ENCODE measurements at places on chromosomes 1 and 21. TPM values are rescaled to one million over a fixed set of nuclear protein-coding genes. Genes with fewer than 3 reads are reported as not detected.

DNA sequence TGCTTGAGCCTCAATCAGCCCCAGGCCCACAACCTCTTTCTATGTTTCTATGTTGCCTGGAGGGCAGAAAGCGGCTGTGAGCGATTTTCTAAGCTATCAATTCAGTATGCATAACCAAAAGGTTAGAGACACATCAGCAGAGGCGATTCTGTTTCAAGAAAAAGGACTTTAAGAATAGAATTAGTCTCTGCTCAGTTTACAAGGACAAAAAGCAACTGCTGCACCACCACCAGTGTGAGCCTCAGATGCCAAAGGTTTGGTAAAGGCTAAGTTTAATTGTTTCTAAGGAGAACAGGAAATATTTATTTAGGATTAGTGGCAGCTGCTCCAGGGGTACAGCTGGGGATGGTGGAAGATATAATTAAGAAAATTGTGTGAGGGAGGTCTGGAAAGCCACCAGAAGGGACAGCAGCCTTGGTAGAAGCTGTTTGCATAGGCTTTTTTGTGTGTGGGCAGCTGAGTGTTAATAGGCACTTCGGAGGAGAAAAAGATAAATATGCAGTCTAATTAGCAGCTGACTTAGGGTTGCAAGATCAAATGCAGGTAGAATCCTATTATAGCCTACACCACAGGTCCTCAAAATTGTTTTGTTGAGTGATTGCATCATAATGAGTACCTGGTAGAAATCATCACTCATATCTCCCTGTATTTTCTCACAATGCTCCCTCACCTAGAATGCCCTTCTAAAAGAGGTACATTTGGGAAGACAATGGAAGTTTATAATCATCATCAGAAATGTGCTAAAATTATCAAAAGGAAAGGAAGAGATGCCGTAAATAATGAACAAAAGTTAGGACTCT lies 35.8 kb downstream of the ZC3H11B start:
- DNase-seq: no peak

CDKN2C gene
- total RNA-seq: 6.7 TPM

DNA sequence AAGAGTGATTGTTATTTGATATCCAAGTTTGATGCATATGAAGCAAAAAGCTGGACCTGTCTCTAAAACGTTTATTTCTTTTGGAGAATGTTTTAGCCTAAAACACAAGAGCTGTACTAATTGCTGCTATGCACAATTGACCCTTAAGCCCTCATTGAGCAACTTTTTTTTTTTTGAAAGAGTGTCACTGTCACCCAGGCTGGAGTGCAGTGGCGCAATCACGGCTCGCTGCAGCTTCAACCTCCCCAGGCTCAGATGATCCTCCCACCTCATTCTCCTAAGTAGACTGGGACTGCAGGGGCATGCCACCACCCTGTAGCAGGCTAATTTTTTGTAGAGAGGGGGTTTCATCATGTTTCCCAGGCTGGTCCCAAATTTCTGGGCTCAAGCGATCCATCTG lies 129.1 kb downstream of the PIK3R3 start:
- DNase-seq: peak; percentile 77

RNF223 gene
- not detected for total RNA-seq

C1orf216 gene
- total RNA-seq: 4.2 TPM

DNA sequence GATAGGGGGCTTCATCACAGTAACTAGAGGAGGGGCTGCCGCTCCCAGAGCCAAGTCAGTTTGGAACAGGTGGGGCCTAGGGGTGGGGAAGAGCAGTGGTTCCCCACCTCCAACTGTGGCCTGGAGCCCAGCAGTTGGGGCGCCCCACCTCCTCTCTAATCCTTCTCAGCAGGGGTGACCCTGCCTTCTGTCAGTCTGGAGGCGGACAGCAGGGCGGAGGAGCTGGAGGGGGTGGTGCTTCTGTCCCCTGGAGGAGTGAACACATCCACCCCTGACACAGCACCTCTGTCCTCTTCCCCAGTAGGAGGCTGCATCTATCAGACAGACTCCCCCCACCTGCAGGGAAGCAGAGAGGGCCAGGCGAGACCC lies 73.8 kb downstream of the MRPL37 start:
- DNase-seq: no peak

GBP4 gene
- total RNA-seq: 4.0 TPM

DNA sequence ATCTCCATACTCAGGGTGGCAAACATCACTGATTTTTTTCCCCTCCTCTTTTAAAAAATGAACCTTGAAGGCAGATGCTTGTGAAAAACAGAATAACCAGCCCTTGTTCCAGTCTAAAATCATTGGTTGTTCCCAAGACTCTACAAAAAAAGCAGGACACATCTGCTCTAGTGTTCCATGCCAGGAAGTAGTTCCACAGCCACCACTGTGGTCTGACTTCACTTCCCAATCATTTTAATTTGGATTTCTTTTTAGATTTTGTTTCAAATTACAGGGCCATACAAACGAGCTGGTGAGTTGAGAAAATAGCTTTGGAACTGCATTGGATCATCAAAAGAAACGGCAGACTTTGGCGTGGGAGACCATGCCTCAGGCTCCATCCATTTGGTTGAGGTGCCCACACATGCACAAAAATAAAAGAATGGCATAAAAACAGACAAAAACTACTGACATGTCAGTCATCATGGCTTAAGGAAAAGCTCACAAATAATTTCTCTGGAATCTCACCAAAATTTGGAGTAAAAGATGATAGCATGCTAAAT lies 210.0 kb downstream of the GABPA start:
- no peak for DNase-seq

DNA sequence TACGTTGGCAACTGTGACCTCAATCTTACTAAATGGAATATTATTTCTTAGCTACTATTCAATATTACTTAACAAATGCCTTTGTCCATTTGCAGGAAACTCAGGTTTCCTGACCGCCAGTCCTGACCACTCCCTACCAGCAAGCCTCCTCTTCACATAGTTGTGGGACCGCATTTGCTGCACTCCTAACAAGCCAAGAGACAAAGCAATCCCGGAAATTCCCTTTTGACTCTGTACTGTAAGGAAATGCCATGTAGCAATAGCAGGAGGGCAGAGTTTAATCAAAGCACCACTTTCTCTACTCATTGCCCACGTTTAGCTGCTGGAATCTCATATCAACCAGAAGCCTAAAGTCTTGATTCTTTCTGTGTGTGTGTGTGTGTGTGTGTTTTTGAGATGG lies 28.1 kb upstream of the ACBD6 start:
- no peak for DNase-seq

GRCh38 chr1:60065199-60065598 lies 8.4 kb downstream of the C1orf87 start:
- DNase-seq: no peak

DNA sequence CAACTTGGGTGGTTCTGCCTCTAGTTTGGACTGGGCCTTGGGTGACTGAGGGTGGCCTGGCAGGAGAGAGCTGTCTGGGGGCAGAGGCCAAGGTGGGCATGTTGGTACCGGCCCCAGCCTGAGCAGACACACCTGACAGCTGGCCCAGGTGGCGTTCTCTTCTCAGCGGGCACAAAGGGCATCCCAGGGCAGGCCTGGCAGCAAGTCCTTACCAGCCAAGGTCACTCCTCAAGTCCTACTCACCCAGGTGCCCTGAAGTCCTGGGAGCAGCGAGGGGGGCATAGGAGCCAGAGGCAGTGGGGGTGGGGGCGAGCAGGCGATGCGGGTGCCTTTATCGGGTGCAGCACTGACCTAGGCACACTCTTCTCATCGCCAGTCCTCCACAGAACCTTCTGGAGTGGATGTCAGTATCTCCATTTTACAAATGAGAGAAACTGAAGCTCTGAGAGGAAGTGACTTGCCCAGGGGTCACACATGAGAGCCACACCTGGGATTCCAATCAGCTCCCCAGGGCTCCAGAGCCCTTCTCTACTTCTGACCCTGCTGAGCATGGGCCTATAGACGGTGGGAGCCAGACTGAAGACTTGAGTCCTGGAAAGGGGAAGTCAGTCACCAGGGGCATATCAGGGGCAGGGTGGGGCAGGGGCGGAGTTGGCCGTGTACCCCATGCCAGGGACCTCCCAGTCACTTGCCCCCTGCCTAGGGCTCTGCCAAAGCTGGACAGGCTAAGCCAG lies 587 bp upstream of the SLC25A34 start:
- DNase-seq: no peak

GRCh38 chr21:45611939-45612664 lies 31.4 kb upstream of the PCBP3 start:
- no peak for DNase-seq

GJA8 gene
- total RNA-seq: not detected

AMY2A gene
- total RNA-seq: not detected

BEST4 gene
- 0.32 TPM for total RNA-seq

- DNase-seq: no peak
These were observed 23.7 kb downstream of the MKNK1 start for GRCh38 chr1:46580140-46580903.

GRCh38 chr1:19462781-19463503 lies 22.4 kb downstream of the CAPZB start:
- no peak for DNase-seq

GRCh38 chr1:220077887-220078286 lies 11.7 kb downstream of the BPNT1 start:
- DNase-seq: no peak

DNA sequence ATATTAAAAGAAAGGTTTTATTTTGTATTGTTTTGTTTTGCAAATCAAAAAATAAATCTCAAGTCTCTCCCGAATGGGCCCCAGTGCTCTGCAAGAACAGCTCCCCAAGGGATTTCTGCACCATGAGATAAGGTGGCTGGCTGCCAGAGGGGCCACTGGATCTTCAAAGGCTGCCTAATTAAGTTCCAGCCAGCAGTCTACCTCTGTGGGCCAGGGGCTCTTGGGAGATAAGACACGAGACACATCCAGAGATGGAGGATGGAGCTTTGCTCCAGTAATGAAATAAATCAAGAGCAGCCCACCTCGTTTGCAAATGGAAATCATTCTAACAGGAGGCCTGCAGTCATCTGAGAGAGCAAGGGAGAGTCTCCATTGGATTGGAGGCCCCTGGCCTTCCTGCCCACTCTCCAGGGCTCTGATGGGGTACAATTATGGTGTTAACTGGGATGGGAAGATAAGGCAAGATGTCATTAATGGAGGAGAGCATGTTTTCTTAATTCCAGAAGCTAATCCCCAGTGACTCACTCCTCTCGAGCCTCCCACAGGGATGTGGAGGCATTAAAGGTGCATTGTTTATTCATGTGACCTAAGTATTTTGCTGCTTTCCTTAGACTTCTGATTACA lies 155.2 kb upstream of the KAZN start:
- DNase-seq: no peak

GOLPH3L gene
- 15.3 TPM for total RNA-seq

- DNase-seq: no peak
These were observed 16.1 kb upstream of the ALDH4A1 start for GRCh38 chr1:18918417-18918816.

DNA sequence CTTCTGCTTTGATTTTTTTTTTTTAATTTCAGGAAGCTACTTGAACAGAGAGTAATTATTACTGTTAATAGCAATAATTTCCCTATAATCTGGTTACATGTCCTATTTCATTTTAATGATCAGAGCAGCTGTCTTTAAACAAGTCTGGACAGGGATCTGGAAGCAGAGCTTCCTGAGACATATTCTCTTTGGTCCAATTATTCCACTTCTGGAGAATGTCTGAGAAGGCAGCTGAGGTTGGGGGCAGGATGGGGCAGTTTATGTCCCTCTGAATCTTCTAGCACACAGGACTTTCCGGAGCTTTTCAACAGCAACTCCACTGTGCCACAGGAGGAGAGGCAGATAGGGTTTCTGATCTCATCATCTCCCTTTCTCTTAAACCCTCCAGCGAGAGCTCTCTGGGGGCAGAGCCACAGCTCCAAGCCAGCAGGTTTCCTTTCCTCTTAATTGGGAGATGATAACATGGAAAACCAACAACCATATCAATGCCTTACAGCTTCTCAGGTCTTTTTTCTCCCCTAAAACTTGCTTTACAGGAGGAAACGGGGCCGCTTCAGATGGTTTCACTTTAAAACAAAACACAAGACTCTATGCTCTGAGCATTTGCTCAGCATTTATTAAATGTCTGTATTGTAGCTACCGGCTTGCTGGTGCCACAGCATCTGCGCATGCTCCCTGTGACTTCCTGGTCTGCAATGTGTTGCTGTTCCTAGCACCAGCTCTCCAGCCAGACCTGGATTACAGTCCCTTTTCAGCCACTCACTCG lies 425.7 kb upstream of the USP24 start:
- peak; percentile 54 for DNase-seq

DNA sequence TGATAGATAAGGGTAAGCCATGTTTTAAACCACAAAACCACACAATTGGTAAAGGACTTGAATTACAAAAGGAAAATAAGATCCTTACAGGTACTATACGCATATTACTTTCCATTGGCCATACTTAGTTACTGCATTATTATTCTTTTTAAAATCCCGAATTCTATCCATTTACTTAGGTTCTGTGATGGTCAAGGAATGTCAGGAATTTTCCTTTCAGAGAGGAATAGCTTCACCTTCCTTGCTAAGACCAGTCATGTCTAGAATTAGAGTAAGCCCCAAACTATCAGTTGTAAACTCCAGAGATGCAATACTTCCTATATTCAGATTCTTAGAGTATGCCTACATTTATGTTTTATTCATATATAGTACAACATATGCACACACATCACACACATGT lies 13.7 kb downstream of the EFCAB7 start:
- DNase-seq: no peak

GRCh38 chr1:2507744-2508155 lies 18.6 kb downstream of the PANK4 start:
- no peak for DNase-seq

CELF3 gene
- not detected for total RNA-seq

DNA sequence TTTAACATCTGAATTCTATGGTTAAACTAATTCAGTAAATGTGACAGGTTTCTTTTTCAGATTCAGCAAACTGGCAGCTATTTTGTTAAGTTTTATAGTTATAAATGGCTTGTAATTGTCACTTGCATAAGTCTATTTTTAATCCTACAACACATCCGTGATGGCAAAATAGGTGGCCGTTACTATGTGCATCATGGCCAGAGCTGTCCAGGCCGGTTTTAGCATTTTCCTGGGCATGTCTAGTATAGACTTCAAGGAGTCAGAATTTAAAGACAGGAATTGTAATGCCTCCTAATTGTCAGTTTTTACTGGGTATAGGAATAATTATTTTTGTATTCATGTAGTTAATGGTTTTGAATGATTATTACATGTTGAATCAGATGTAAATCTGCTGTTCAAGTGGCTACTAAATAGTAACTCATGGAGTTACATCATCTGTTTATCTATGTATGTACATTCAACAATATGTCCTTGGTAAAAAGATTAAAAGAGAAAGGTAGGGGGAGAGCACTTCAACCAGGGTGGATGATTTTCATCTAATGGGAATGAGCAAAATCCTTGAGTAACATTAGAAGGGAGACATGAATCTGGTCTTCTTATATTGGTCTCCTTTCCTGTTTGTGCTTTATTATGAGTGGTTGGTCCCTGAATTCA lies 3.2 kb upstream of the B3GALT2 start:
- DNase-seq: no peak

TMEM222 gene
- 22.6 TPM for total RNA-seq
